NCI-H1092 treated with DMSO at 0.1 percent for 48 hours (cell line): ENCODE measurements at places on chromosomes 5 and 9.

DNA sequence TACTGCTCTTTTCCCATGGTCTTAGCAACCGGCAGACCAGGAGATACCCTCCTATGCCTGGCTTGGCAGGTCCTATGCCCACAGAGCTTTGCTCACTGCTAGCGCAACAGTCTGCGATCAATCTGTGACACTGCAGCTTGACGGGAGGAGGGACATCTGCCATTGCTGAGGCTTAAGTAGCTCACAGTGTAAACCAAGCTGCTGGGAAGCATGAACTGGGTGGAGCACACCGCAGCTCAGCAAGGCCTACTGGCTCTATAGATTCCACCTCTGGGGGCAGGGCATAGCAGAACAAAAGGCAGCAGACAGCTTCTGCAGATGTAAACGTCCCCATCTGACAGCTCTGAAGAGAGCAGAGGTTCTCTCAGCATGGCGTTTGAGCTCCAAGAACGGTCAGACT, 40.4 kb downstream of the MCTP1 start:
- DNase-seq: no peak

DNA sequence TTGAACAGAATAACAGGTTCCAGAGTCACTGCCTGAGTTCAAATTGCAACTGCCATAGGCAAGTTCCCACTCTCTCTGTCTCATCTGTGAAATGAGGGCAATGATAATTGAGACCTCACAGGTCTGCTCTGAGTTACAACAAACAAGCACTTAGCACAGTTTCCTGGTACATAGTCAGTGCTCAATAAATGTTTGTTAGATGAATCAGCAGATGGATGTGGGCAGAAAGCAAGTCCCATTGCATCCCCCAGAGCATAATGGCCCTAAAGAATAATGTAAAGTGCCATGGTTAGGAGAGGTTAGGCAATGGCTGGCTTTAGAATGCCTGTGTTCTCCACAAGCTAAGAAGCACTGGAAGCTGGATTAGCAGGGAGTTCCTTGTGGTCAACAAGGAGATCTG, 136.5 kb upstream of the LARP1 start:
- no peak for DNase-seq

GRCh38 chr5:1909346-1909985, 26.7 kb upstream of the IRX4 start:
- no peak for DNase-seq

- no peak for DNase-seq
Measured at GRCh38 chr9:76818271-76818670, 54.0 kb downstream of the PCA3 start.

DNA sequence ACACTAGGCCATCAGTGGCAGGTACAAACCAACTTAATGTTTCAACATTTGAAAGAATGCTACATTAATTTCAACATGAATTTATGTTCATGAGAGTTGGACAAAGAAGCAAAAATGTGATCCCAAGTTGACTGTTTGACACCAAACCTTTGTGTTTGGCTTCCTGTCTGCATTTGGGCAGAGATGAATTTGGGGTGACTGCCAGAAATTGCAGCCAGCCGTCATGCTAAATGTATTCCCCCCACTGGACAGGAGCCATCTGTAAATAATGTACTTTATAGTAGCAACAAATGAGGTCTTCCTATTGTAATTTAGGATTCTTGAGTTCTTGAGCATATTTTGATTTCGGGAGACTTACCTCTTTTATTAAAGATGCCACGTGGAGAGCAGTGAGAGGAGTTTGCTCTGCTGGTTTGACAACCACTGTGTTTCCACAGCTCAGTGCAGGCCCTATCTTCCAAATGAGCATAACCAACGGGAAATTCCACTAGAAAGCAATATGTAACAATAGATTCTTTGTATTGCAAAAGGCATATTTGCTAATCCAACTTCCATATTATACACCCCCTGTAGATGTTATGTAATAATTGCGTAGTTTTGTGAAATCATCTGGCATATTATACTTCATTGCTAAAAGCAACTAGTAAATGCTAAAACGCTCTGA, 27.6 kb downstream of the ALDH1A1 start:
- no peak for DNase-seq

DNA sequence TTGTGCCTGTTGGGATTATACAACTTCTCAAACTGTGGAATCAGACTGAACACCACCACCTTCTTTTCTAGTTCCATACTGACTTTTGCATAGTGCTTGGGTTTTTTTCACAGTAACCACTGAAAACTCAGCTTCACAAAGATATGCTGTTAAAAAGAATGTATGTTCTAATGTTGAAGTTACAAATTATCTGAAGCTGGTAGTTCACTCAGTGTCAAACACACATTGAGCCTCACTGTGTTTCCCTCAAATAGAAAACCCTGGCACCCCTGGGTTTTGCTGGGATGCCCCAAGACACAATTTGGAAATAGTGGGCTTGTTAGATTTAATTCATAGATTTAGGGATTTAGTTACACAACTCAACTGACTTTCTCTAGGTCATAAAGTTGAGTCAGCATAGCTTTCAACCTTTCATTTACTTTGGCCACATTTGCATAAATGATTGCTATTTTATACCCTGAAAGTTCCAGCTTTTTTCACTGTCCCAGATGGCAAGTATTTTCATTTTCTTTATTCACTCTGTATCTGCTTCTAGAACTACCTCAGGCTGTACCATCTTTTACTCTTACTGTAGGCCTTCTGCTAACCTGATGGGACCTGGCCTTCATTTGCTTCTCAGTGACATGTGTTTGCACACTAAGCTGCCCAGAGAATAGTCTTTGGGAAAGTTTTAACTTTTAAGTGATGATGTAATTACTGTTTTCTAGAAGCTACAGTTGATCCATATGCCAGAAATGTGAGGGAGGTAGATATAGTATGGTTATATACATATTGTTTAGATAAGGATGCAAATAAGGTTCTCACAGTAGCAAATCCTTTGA, 115.1 kb downstream of the CDC42SE2 start:
- DNase-seq: no peak

DNA sequence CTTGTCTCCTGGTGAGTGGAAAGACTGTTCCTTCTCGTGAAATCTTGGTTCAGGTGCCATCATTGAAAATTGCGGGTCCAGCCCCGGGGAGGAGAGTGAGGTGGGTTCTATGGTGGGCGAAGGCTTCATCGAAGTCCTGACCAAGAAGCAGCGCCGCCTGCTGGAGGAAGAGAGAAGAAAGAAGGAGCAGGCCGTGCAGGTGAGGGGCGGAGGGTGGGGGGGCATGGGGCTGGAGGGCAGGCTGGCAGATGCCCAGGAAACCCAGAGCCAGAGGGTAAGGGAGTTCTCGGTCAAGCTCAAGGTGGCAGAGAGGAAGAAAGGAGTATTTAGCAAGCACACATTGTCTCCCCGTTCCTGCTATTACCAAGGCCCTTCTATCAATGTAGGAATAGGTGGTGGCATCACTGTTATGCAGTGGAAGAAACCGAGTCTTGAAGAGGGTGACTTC, 24.3 kb upstream of the POMT1 start:
- peak; percentile 22 for DNase-seq

- DNase-seq: peak; percentile 15
Measured at GRCh38 chr5:111254613-111255012, 30.4 kb downstream of the CAMK4 start.

- DNase-seq: no peak
Measured at GRCh38 chr5:34676416-34676815, 20.3 kb downstream of the RAI14 start.

- no peak for DNase-seq
Measured at GRCh38 chr9:20447291-20447690, 175.0 kb downstream of the MLLT3 start.

GRCh38 chr9:89450213-89450612, 47.7 kb downstream of the SEMA4D start:
- no peak for DNase-seq

DNA sequence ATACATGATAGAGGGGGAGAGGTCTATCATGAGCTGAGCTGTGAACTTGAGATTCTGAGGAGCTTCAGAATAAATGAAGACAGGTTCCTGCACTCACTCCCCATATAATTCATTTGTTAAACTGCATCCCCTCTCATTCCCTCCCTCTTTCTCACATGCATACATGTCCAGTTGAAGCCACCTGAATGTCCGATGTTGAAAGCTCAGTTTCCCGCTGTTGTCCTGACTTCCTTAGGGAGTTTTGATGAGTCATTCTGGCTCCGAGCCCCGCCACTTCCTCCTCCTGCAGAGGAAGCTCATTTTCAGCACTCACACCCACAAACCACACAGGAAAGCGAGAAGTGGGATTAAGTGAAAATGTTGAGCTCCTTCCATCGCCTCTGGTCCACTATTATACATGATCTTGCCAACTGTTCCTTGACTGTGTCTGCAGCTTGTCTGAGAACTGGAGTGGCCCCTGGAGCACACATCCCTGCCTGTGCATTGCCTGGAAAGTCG, 121.2 kb downstream of the CEMIP2 start:
- DNase-seq: no peak
